ENCODE measurements at places on chromosomes 2 and 18. TPM values are rescaled to one million over a fixed set of nuclear protein-coding genes. Genes with fewer than 3 reads are reported as not detected.

MSTN gene
- total RNA-seq: not detected

NCKAP5 gene
- total RNA-seq: 3.0 TPM

LOXHD1 gene
- total RNA-seq: not detected

KHK gene
- 3.7 TPM for total RNA-seq

SH3RF3 gene
- total RNA-seq: 9.4 TPM

RUFY4 gene
- not detected for total RNA-seq

RASGRP3 gene
- 42.1 TPM for total RNA-seq

CTAGE1 gene
- total RNA-seq: not detected

Measured in endothelial cell of umbilical vein (primary cell).